ENCODE measurements at places on chromosomes 16 and 17. TPM values are rescaled to one million over a fixed set of nuclear protein-coding genes. Genes with fewer than 3 reads are reported as not detected.

USP43 gene
- 2.5 TPM for polyA plus RNA-seq

WNK4 gene
- 0.10 TPM for polyA plus RNA-seq

HSDL1 gene
- polyA plus RNA-seq, result 14.9 TPM

OR3A2 gene
- not detected for polyA plus RNA-seq

Data from keratinocyte (primary cell).